Hematopoietic multipotent progenitor cell treated with erythropoietin and hydrocortisone succinate and interleukin-3 and kit ligand, for 15 days (in vitro differentiated cells): ENCODE measurements at places on chromosomes 7 and 10.

DNA sequence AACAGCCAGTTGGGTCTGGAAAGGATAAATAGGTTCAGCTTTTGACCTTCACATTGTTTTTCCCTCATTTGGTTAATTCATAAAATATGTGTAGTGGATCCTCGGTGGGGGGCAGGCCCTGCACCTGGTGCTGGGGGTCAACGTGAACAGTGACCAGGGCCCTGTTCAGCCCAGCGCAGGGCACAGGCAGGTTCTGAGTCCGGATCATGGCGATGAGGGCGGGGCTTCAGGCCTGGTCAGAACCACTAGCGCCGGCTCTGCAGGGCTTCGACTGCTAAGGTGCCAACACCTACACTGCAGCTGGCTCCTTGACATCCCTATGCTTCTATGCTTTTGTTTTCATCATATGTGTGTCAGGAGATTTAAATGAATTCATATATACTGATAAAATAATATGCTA is 177.7 kb downstream of the CXCL12 start:
- DNase-seq, result no peak

- DNase-seq, result no peak
Observed at GRCh38 chr10:133191651-133192050, 31.6 kb downstream of the KNDC1 start.

- DNase-seq, result no peak
Observed at GRCh38 chr7:155059703-155060102, 10.4 kb upstream of the HTR5A start.

DNA sequence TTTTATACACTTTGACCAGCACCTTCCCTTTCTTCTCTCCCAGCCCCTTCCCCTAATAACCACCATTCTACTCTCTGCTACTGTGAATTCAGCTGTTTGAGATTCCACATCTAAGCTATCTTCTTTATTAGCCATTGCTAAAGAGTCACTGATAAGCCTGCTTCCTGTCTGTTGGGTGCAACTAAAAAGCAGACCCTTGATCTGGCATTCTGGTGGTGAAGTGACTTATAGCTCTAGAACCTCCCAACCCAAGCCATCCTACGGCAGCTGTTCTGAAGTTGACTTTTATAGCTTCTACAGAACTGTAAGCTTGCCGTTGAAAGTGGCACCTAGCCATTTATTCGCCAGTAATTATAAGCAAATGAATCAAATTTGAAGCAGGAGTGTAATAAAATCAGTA is 105.6 kb downstream of the AHR start:
- DNase-seq, result no peak

DNA sequence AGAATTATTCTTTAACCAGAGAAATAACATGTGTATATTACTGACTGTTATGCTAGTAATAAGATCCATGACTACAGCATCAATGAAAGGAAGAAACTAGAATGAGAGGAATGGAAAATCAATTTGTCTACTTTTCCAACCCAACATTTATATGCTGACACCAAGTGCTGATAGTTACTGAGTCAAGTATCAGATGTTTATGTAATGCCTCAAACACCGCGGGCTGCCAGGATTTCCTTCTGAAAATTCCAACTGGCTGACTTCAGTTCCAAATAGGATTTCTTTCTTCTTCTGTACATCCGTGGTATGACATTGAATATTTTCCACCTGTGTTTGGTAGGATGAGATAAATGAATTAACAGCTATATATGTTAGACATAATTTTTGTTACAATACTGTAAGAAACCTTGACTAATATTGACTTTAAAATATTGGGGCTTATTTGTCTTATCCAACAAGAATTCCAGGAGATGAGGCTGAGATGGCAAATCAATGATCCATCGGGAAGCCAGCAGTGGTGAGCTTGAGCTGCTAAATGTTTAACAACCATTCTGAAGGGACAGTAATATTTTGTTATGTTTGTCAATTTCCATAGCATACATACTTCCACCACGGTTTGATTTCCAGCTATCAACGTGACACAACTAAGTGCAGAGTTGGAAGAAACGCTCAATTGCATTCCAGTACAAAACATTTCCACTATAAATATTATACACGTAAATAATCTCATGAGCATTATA is 435.2 kb upstream of the AUTS2 start:
- DNase-seq, result no peak

DNA sequence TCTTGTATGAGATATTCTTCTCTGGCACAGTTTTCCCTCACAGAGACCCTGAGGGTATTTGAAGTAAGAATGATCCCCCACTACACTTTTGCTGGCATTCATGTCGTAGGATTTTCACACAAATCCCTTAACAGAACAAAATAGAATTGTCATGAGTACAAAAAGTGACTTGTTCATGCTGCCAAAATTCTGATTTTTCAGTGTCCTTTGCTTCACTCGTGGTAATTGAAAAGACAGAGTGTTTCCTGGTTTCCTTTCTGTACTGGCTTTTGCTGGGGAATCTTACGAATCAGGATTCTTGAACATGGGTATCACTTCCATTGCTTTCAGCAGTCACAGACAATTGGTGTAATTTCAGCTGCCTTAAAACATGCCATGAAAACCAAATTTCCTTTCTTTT is 756.3 kb downstream of the REEP3 start:
- DNase-seq, result no peak

DNA sequence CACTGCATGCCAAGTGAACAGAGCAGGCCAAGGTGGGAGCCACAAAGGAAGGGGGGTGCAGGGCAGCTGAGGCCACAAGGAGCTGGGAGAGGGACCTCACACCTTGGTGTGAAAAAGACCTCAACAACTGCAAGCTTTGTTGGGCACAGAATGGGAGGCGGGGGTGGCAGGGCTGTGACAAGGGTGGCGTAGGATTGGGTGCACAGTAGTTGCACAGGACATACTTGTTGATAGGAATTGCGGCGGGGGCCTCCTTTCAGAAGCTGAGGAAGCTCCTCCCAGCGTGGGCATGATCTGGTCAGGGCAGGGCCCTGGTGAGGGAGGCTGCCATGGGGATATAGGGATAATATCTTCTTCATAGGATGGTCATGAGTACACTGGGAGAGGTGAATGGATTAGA is 25.8 kb downstream of the POLL start:
- no peak for DNase-seq

DNA sequence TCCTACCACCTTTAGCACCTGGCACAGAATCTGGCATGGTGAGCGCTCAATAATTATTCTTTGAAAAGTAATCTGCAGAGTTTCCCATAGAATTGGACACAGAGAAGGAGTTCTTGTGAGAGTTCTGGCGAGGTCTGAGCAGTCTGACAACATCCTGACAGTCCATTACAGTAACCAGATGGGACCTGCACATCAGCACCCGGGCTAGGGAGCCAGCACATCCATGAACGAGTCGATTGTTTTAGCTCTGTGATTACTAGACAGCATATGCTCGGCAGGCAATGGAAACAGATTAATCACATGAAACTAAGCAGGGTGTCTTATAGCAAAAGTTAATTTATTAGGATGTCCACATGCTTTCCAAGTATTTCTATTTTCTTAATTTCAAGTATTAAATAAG is 96.7 kb downstream of the SEMA3D start:
- no peak for DNase-seq

DNA sequence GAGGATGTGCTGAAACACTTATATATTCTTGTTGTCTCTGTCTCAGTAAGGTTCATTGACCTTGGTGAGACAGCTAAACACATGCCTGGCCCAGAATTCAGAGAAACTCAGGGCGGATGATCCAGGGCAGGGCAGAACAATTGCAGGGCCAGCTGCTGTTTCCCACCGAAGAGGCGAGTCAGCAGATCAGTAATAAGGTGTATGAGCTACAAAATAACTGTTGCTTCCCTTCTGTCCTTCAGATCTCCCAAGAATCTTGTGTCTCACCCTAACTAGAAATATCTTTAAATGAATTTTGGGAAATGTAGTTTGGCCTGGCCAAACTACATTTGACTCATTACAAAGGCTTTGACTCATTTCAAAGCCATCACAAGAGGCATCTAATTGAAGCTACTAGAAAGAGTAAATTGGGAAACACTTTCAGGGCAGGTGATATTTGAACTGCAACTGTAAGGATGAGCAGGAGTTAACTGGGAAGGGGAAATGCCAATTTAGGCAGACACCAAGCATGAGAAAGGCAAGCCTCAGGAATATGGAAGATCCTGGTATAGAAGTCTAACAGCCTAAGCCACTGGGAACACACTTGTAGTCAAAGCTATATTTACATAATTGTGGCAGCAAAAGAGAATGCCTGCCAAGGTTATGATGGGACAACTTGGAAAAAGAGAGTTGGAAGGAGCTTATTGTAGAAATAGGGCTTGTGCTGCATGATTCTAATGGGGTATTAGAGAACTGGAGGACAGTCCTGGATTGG is 24.5 kb upstream of the CELF2 start:
- no peak for DNase-seq

- DNase-seq, result no peak
Observed at GRCh38 chr7:128804484-128804883, 12.7 kb downstream of the CCDC136 start.

DNA sequence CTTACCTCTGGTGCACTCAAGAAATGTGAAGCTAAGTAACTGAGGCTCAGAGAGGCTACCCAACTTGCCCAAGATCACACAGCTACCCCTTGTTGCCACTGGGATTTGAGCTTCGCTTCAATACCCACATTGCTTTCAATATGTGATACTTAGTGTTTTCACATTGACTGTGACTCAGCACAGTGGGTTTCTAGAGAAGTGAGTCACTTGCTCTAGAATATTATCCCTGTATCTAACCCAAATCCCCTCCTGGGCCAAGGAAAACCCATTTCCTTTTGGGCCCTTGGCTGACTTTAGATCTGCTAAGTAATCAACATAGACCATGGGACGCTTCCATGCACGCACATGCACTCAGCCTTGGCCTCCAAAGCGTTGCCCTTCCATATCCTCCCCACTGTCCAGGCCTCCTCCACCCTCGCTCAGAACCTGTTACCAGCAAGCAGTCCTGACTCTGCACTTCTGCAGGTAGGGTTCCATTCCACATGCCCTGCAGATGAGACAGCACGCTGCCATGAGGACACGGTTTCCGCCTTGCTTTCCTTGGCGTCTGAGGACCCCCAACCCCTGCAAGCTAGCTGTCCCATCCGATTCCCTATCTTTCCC is 87.7 kb upstream of the CHST15 start:
- no peak for DNase-seq

GRCh38 chr7:2686101-2686500 is 1.9 kb upstream of the AMZ1 start:
- no peak for DNase-seq

DNA sequence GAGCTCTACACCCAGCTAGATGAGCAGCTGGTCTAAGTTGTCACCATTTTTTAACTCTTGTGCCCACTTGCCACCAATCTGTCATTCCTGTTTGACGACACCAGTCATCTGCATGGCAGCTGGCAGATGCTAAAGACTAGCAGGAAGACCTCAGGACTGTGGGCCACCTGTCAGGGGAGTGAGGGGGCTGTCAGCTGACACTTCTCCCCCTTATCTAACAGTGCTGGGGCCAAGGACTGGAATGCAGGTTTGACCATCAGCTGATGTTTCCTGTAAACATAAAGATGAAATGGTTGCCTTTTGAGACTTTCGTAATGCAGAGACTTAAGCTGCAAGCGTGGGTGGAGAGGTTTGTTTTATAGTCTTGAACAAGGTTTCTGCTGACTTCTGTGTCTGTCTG is 93.5 kb downstream of the WNT2 start:
- DNase-seq, result no peak

GRCh38 chr7:139743267-139743966 is 34.4 kb downstream of the HIPK2 start:
- DNase-seq, result no peak

DNA sequence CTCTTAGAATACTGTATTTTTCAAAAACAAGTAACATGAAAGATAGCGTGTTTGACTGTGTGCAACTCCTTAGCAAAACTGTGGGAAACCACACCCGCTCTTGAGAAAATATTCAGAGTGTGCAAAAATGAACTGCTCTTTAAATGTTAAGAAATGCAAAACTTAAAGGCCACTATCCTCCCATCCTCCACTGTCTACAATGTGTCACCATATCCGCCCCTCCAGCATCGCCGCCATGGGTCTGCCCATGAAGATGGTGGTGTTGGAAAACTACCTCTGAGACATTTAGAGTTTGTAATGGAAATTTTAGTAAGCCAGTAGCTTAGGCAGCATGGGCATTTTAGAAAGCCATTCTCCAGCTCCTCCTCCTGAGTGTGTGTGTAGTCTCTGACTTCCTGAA is 20.1 kb upstream of the NMT2 start:
- DNase-seq, result no peak

GRCh38 chr10:14389981-14390590 is 59.4 kb upstream of the FRMD4A start:
- DNase-seq, result no peak

DNA sequence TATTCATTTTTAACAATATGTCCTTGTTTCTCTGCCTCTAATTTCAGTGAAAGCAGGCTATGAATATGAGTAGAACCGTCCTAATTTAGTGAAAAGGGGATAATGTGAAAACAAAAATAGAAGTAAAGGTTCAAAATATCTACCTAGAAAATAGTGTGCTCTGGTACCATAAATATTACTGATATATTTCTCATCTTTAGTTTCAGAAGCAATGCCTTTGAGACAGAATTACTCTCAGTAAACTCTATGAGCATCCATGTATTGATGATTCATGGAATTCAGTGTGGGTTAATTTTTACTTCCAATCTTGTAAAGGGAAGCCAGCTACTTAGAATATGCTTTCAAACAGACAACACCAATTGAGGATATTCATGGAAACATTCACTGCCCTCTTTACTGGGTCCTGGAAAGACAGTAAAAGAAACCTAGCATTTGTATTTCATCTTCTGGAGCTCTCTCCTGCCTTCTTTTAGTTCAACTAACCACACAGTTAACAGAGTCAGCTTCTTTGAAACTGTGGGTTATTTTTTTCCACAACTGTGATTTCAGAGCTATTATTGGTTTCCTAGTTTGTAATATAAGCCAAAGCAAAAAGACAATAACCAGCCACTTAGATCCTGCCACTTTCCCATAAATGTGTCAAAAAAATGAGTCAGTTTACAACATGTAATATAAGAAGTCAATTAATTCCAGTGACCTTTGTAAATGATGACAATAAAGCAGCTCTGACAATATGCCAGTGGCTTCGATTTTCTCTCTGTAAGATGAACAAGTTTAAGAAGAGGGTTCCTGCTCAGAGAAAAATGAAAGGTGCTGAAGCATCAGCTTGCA is 1.7 kb downstream of the LRRN3 start:
- no peak for DNase-seq

DNA sequence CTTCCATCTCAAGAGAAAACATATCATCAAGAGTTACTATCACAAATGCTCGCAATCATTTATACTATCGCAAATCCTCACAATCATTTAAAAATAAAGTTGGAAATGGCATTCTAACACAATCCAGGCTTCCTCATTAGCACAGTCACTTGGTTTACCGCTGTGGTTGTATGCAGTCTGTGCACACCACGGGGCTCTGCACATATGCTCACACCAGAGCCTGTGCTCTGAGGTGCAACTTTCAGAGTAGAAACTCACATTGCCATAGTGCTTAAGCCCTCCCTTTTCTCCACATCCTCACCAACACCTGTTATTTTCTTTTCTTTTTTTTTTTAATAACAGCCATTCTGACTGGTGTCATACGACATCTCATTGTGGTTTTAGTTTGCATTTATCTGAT is 235.6 kb upstream of the KLF6 start:
- no peak for DNase-seq
